ENCODE measurements at places on chromosomes 6 and 20.

DNA sequence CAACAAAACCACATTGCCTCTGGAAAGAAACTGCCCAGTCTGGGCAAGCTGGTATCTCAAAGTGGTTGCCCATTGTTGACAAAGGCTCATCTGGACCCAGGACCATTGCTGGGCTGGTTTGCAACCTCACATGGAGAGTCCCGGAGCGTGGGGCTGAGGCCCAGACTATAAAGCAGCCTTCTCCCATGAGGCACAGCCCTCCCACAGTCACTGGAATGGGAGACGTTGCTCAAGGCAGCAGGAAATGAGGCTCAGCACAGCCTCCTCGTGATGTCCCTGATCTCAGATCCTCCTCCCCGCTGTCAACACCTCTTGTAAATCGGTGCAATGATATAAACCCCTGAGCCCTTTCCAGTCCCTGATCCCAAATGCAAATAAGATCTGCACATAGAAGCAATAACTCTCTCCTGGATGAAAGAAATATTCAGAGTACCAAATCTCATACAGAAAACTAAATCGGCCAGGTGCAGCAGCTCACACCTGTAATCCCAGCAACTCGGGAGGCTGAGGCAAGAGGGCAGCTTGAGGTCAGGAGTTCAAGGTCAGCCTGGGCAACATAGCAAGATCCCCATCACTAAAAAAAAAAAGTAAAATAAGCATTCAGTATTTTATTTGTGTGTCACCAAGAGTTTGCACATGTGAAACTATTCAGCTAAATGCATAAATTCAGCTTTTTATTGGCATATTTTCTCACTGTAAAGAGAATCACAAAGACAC lies 103.0 kb upstream of the RREB1 start:
- DNase-seq = peak; percentile 51

DNA sequence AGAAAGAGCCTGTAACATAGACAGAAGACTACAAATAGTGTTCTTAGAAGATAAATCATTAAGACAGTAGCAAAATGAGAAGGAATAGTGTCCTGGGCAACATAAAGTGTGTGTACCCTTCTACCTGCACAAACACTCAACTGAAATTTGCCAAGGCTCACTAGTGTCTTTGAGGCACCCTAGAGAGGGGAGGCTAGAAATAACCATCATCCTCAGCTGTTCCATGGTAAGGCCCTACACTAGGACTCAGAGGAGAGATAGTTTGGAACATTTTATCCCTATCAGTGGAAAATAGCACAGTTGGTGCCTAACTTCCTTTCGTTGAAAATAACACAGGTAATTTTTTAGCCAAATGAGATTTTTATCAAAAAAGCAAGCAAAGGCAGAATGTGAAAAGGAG lies 230.7 kb downstream of the LAMA2 start:
- no peak for DNase-seq

DNA sequence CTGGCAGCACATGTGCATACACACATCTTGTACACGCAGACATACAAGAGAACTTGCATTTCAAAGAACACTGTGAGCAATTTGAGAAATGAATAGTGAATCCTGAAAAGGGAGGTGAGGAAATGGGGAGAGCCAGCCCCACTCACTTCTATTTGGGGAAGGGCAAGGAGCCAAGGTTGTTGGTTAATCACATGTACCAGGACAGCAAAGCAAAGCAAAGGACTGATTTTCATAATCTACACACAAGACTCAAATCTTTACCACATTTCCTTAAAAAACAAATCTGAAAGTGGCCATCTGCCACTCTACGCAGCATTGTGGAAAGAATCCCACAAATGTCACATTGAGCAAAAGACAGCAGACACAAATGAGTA lies 35.0 kb upstream of the KIF16B start:
- DNase-seq = no peak

- no peak for DNase-seq
These were observed 105.0 kb downstream of the KLHL32 start for GRCh38 chr6:97029552-97029951.

- no peak for DNase-seq
These were observed 150.8 kb downstream of the EDN1 start for GRCh38 chr6:12440981-12441380.

DNA sequence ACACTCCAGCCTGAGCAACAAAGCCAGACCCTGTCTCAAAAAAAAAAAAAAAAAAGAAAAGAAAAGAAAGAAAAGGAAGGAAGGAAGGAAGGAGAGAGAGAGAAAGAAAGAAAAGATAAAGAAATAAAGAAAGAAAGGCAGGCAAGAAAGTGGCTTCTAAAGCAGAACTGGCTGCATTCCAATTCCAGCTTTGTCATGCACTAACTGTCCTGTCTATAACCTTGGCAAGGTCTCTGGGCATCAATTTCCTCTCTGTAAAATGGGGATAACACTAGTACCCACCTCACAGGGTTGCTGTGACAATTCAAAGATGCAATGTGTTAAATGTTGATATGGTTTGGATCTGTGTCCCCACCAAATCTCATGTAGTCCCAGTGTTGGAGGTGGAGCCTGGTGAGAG lies 28.0 kb downstream of the RING1 start:
- no peak for DNase-seq

GRCh38 chr20:13119583-13119982 lies 101.5 kb upstream of the ISM1 start:
- no peak for DNase-seq

DNA sequence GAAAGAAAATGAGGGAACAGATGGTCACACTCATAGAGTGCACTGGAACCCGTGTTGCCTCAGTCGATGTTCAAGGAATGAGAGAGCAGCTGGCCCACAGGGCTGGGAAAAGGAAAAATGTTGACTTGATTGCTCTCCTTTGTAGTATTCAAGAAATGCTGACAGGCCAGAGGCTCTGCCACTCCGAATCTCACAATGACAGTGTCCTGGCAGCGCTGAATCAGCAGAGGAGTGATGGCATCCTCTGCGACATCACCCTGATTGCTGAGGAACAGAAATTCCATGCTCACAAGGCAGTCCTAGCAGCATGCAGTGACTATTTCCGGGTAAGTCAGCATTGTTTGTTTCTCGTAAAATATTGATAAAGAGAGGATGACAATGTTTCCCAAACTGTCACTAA lies 51.3 kb downstream of the KLHL32 start:
- DNase-seq = no peak

- no peak for DNase-seq
These were observed 18.1 kb downstream of the PDRG1 start for GRCh38 chr20:31933698-31934097.

- DNase-seq = no peak
These were observed 13.5 kb upstream of the CD2AP start for GRCh38 chr6:47464052-47464451.

- no peak for DNase-seq
These were observed 124.9 kb downstream of the ADAT2 start for GRCh38 chr6:143325379-143326140.

- no peak for DNase-seq
These were observed 2.7 kb upstream of the ASXL1 start for GRCh38 chr20:32355417-32355841.
